ENCODE measurements at places on chromosomes 2 and 18. TPM values are rescaled to one million over a fixed set of nuclear protein-coding genes. Genes with fewer than 3 reads are reported as not detected.

The CCDC141 gene
- not detected for total RNA-seq

The ARHGEF33 gene
- 0.18 TPM for total RNA-seq

The ADAM23 gene
- 3.9 TPM for total RNA-seq

The LRP1B gene
- under 0.01 TPM for total RNA-seq

DNA sequence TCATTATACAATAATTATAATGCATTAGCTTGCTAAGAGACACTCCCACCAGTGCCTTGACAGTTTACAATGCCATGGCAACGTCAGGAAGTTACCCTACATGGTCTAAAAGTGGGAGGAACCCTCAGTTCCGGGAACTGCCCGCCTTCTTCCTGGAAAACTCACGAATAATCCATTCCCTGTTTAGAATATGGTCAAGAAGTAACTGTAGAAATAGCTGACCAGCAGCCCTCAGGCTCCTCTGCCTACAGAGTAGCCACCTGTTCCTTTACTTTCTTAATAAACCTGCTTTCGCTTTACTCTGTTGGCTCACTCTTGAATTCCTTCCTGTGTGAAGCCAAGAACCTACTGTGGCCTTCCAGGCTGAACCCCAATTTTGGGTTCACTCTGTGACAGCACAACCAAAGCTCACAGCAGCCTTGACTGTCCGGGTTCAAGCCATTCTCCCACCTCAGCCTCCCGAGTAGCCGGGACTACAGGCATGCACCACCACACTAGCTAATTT lies 20.0 kb upstream of the PTPN2 start:
- H3K27ac ChIP-seq = no peak overlapping the region
- no peaks in the 10 kb centered on the region for H3K36me3 ChIP-seq
- no peak for DNase-seq

DNA sequence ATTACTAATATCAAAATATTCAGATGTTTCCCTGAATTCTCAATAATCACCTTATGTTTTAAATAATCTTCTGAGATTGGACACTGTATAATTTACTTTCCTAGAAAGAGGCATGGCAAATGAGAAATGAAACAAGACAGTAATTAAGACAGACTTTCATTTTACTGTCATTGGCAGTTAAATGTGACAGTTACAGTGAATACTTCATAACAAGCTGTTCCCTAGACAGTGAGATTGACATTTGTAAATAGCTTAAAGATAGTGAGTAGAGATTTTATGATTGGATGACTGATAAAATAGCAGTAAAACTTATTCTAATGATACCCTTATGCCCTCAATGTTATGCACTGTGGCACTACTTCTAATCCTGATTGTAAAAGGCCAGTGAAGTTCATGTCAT lies 524.9 kb upstream of the TMEFF2 start:
- no peak for DNase-seq
- H3K27me3 ChIP-seq = no peaks in the 10 kb centered on the region
- H3K4me3 ChIP-seq = no peak overlapping the region
- H3K27ac ChIP-seq = no peak overlapping the region
- H3K36me3 ChIP-seq = no peaks in the 10 kb centered on the region
- no peaks in the 10 kb centered on the region for H3K4me1 ChIP-seq

GRCh38 chr18:68714366-68714711 lies 569 bp downstream of the TMX3 start:
- peaks cover 20% of the 10 kb centered on the region for H3K36me3 ChIP-seq
- peaks cover 2% of the 10 kb centered on the region for H3K4me1 ChIP-seq

DNA sequence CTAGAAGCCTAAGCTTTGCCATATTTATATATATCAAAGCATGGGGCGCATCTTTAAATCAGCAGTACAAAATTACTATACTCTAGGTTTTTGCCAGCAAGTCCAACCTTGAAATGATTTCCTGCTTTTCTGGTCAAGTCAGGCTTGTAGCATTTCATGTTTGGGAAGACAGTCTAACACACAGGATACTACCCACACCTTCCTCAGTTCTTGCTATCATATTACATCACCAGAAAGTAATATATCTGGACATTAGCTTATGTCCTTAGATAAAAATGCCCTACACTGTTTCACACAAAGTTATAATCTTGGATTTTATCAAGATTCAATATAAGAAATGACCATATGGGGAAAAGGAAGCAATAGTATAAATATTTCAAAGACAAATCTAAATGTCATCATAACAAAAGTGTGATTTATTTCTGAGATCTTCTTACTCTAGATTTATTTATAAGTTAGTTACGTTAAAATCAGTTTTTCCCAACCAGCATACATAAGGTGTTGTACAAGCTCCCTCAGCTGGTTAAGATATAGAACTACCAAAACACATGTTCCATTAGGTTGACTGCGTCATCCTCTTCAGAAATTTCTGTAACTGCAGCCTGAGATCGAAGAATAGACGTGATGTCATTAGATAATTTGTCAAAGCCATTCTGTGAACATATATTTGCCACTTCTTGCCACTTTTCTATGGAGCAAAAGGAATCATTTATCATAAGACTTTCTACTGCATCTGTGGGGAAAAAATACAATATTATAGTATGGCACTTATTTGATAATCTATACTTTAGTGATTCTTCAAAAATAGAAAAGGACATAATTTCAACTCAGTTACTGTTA lies 56.6 kb downstream of the CLHC1 start:
- H3K36me3 ChIP-seq = no peaks in the 10 kb centered on the region
- H3K27ac ChIP-seq = no peak overlapping the region
- peaks cover 2% of the 10 kb centered on the region for H3K4me1 ChIP-seq
- DNase-seq = peak; percentile 87
- H3K4me3 ChIP-seq = no peak overlapping the region
- H3K27me3 ChIP-seq = no peaks in the 10 kb centered on the region

GRCh38 chr2:223578846-223579245 lies 23.3 kb downstream of the SCG2 start:
- H3K4me1 ChIP-seq = peaks cover 7% of the 10 kb centered on the region
- H3K4me3 ChIP-seq = no peak overlapping the region
- no peak overlapping the region for H3K27ac ChIP-seq
- no peak for DNase-seq
- no peaks in the 10 kb centered on the region for H3K27me3 ChIP-seq

DNA sequence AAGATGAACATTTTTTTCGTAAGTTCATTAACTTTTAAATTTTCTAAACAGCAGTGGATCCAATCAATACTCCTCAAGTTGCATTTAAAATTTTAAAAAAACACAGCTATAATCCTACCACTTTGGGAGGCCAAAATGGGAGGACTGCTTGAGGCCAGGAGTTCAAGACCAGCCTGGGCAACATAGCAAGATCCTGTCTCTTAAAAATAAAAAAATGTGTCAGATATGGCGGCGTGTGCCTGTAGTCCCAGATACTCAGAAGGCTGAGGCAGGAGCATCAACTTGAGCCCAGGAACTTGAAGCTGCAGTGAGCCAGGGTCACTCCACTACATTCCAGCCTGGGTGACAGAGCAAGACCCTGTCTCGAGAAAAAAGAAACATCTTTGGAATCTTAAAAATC lies 59.8 kb upstream of the RNU4ATAC start:
- peaks cover 16% of the 10 kb centered on the region for H3K4me1 ChIP-seq
- DNase-seq = no peak
- H3K4me3 ChIP-seq = no peak overlapping the region
- H3K27me3 ChIP-seq = no peaks in the 10 kb centered on the region

- H3K36me3 ChIP-seq = no peaks in the 10 kb centered on the region
- H3K27ac ChIP-seq = no peak overlapping the region
- no peak overlapping the region for H3K4me3 ChIP-seq
Measured at GRCh38 chr2:98731894-98732349, 990 bp upstream of the MGAT4A start.

DNA sequence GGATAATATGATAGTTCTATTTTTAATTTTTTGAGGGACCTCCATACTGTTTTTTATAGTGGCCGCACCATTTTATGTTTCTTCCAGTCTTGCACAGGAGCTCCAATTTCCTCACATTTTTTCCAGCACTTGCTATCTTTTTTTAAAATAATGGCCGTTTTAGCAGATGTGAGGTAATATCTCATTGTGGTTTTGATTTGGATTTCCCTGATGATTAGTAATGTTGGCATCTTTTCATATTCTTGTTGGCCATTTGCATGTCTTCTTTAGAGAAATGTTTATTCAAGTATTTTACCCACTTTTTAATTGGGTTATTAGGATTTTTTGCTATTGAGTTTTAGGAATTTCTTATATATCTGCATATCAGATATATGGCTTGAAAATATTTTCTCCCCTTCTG lies 29.9 kb upstream of the NAPG start:
- H3K4me1 ChIP-seq = no peaks in the 10 kb centered on the region
- H3K27me3 ChIP-seq = peaks cover 6% of the 10 kb centered on the region
- no peak overlapping the region for H3K27ac ChIP-seq
- no peak for DNase-seq
- no peaks in the 10 kb centered on the region for H3K36me3 ChIP-seq
- H3K4me3 ChIP-seq = no peak overlapping the region

DNA sequence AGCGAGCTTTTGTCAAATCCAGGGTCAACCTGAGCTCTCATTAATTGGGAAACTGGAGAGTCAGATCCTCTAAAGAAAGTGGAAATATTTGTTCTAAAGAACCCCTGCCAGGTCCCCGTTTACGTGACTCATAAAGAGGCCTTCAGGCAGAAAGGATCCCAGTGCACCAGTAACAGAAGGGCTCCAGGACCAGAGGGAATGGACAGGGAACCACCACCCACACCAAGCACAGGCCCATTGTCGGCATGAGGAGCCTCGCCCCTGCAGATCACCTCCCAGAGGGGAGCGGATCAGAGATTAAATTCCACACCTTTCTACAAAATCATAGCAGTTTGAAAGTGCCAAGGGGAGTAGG lies 16.4 kb upstream of the C1QL2 start:
- H3K27ac ChIP-seq = no peak overlapping the region
- no peak for DNase-seq
- H3K4me3 ChIP-seq = no peak overlapping the region
- H3K4me1 ChIP-seq = no peaks in the 10 kb centered on the region
- H3K27me3 ChIP-seq = peaks cover 11% of the 10 kb centered on the region
- H3K36me3 ChIP-seq = no peaks in the 10 kb centered on the region

GRCh38 chr2:157367704-157368103 lies 42.1 kb upstream of the ERMN start:
- H3K4me3 ChIP-seq = no peak overlapping the region
- H3K27ac ChIP-seq = no peak overlapping the region
- H3K4me1 ChIP-seq = no peaks in the 10 kb centered on the region

DNA sequence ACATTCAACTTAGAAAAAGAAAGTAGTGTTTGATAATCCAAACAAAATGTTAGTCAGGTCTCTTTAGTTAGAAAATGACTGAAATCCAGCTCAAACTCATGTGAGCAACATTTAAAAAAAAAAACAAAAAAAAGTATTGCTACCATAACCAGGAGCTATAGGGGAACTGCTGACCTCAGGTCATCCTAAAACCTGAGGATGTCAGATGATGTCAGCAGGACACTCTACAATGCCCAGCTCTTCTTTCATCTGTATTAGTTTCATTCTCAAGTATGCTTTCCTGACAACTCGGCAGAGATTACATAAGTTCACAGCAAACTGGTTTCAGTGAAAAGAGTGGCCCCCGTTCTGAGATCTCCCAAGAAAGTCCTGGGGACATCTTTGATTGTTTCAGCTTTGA lies 4.2 kb upstream of the ESCO1 start:
- no peaks in the 10 kb centered on the region for H3K27me3 ChIP-seq
- peak overlapping the region; percentile 13 for H3K4me3 ChIP-seq

- no peak for DNase-seq
- no peaks in the 10 kb centered on the region for H3K27me3 ChIP-seq
- no peaks in the 10 kb centered on the region for H3K36me3 ChIP-seq
Measured at GRCh38 chr18:56815926-56816325, 164.8 kb downstream of the WDR7 start.

DNA sequence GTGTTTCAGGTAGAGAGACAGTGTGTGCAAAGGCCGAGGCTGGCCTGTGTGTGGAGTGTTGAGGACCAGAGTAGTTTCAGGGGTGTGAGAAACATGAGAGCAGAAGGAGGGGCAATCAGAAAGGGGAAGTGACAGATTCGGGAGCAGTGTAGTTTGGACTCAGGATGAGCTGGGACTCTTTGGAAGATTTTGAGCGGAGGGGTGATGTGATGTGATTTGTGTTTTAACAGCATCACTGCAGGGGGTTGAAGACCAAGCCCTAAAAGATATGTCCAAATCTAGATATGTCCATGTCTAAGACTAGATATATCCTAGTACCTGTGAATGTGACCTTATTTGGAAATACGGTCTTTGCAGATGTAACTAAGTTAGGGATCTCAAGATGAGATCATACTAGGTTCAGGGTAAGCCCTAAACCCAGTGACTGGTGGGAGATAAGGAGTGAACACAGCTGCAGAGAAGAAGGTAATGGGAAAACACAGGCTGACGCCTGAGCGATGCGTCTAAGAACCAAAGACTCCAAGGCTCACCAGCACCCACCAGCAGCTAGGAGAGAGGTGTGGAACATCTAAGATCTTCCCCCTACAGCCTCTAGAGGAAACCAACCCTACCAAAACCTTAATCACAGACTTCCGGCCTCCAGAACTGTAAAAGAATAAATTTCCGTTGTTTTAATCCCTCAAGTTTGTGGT lies 38.5 kb upstream of the MYO3B start:
- no peaks in the 10 kb centered on the region for H3K27me3 ChIP-seq
- H3K36me3 ChIP-seq = no peaks in the 10 kb centered on the region
- no peak for DNase-seq
- no peak overlapping the region for H3K27ac ChIP-seq

DNA sequence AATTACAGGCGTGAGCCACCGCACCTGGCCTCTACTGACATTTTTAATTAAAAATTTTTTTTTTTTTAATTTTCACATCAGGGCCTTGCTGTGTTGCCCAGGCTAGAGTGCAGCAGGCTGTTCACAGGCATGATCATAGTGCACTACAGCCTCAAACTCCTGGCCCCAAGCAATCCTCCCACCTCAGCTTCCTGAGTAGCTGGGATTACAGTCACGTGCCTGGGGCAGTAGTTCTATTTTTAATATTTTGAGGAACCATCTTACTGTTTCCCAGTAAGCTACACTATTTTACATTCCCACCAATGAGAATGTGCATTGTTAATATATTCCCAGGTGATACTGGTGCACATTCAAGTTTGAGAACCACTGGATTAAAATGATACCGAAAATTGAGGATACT lies 92.7 kb downstream of the WDSUB1 start:
- no peaks in the 10 kb centered on the region for H3K27me3 ChIP-seq
- no peak for DNase-seq
- H3K27ac ChIP-seq = no peak overlapping the region
- no peak overlapping the region for H3K4me3 ChIP-seq

GRCh38 chr2:168683996-168684395 lies 118.4 kb upstream of the NOSTRIN start:
- H3K27me3 ChIP-seq = no peaks in the 10 kb centered on the region
- no peak overlapping the region for H3K27ac ChIP-seq
- no peak for DNase-seq

Data from IMR-90 (cell line).